Endothelial cell (in vitro differentiated cells): ENCODE measurements at places on chromosomes 2 and 18. TPM values are rescaled to one million over a fixed set of nuclear protein-coding genes. Genes with fewer than 3 reads are reported as not detected.

Gene CHST10
- 20.6 TPM for total RNA-seq

Gene PAIP2B
- 2.9 TPM for total RNA-seq

Gene OXER1
- 1.5 TPM for total RNA-seq

Gene DUSP2
- not detected for total RNA-seq

Gene ACTG2
- total RNA-seq, result 8.3 TPM

Gene STK39
- 14.3 TPM for total RNA-seq

Gene UGT1A5
- total RNA-seq, result not detected

Gene ZNF385B
- 0.49 TPM for total RNA-seq

Gene RGPD3
- 0.15 TPM for total RNA-seq

Gene CRYGA
- not detected for total RNA-seq

Gene LYG2
- 1.7 TPM for total RNA-seq

Gene KANSL1L
- 13.0 TPM for total RNA-seq

Gene CD207
- total RNA-seq, result 0.74 TPM

Gene RAB17
- total RNA-seq, result 1.5 TPM

Gene EVA1A
- total RNA-seq, result 19.9 TPM

Gene COPS7B
- 55.6 TPM for total RNA-seq

Gene CNDP1
- not detected for total RNA-seq
